Stimulated activated CD4-positive, alpha-beta T cell treated with anti-CD3 and anti-CD28 coated beads, Interleukin-2, amount 100 ng/mL, for 4 hours (primary cell): ENCODE measurements at places on chromosomes 16 and 17.

GRCh38 chr16:1745900-1746692 lies 25.2 kb downstream of the NME3 start:
- DNase-seq, result no peak

GRCh38 chr17:15490634-15491261 lies 23.3 kb upstream of the CDRT4 start:
- no peak for DNase-seq

- no peak for DNase-seq
Measured at GRCh38 chr17:17900615-17901520, 64.1 kb upstream of the SREBF1 start.

DNA sequence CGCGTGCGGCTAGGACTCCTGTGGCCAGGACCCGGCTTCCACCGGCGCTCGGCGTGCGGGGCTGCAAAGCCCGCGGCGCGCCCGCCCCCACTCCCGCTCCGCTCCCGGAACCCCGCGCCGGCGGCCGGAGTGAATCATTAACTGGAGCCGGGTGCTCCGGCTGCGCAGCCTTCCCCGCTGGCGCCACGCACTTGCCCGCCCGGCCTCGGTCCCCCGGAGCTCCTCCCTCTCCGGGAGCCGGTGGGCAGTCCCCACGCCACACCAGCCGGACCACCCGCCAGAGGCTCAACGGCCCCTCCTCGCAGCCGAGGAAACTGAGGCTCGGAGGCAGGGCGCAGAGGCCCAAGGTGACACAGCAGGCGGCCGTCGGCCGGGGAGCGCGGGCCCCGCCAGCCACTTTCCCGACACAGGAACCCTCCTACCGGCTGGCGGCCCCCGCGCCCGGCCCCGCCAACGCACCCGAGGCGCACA lies 580 bp downstream of the BCAR1 start:
- no peak for DNase-seq

DNA sequence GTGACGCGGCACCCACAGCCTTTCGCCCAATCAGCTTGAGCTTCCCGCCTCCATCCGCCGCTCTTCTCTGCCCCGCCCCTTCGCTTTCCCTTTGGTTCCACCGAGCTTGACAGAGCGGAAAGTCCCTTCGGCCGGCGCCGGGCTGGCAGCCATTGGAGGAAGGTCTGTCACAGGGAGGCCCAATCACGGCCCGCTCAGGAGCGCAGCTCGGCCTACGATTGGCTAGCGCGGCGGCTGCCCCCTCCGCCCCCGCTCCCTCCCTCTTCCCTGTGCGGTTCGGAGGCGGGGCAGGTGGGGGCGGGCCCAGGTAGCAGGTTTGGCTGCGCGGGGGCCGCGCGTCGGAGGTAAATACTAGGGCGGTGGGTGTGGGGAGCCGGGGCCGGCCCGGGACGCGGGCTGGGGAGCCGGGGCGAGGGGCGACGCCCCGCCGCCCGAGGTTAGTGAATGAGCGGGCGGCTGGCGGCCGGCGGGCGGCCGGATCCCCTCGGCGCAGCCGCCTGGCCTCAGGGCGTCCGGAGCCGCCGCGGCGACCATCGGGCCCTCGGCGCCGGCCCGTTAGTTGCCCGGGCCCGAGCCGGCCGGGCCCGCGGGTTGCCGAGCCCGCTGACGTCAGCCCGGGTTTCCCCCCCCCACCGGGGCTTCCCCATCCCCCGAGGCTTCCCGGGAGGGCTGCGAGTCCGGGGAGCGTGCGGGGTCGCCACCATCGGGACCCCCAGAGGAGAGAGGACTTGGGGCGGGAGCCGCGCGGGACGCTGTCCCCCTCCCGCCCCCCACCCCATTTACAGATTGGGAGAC lies at the start of gene CYLD:
Gene CYLD, plus strand, starts transcription at position 306 of the 795 bp plus-strand sequence. CDS start 7,613 bp downstream, outside the sequence.
- peak; percentile 100 for DNase-seq

- no peak for DNase-seq
Measured at GRCh38 chr16:83455716-83456115, 352.1 kb upstream of the HSBP1 start.

DNA sequence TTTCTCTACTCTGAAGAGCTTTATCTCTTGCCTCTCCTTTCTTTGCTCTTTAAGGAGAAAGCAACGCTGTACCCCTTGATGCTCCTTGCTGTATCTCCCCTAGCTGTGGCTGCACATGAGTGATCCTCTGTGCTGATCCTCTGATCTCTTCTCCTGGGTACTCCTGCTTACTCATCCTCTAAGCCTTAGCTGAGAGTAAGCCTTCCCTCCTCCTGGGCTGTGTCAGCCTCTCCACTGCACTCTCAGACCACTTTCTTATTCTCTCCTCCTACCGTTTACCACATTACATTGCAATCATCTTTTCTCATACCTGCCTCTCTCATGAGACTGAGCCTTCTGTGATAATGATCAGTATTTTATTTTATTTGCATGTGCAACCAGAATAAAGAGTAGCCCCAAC lies 25.1 kb downstream of the SOX9 start:
- DNase-seq, result no peak

DNA sequence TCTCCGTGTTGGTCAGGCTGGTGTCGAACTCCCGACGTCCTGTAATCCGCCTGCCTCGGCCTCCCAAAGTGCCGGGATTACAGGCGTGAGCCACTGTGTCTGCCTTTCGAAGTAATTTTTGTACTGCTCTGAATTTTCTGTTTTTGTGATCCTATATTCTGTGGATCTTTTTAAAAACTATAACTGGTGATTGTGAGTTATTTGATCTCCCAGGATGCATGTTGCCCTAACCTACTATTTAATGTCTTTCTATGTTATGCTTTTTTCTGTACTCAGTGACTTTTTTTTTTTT lies 2.5 kb downstream of the RSPRY1 start:
- DNase-seq, result no peak

- DNase-seq, result no peak
Measured at GRCh38 chr16:23052908-23053580, 96.2 kb downstream of the USP31 start.

DNA sequence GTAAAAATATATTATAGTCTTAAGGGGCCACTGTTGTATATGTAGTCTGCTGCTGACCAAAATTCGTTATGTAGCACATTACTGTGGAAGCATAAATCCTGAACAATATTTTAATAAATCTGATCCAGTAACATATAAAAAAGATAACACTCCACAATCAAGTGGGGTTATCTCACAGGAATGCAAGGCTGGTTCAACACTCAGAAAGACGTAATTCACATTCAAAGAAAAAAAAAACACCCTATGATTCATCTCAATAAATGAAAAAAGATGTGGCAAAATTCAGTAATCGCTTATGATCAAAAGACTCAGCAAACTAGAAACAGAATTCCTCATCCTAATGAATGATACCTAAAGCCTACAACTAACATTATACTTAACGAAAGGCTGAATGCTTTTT lies 47.8 kb downstream of the CREBBP start:
- no peak for DNase-seq

DNA sequence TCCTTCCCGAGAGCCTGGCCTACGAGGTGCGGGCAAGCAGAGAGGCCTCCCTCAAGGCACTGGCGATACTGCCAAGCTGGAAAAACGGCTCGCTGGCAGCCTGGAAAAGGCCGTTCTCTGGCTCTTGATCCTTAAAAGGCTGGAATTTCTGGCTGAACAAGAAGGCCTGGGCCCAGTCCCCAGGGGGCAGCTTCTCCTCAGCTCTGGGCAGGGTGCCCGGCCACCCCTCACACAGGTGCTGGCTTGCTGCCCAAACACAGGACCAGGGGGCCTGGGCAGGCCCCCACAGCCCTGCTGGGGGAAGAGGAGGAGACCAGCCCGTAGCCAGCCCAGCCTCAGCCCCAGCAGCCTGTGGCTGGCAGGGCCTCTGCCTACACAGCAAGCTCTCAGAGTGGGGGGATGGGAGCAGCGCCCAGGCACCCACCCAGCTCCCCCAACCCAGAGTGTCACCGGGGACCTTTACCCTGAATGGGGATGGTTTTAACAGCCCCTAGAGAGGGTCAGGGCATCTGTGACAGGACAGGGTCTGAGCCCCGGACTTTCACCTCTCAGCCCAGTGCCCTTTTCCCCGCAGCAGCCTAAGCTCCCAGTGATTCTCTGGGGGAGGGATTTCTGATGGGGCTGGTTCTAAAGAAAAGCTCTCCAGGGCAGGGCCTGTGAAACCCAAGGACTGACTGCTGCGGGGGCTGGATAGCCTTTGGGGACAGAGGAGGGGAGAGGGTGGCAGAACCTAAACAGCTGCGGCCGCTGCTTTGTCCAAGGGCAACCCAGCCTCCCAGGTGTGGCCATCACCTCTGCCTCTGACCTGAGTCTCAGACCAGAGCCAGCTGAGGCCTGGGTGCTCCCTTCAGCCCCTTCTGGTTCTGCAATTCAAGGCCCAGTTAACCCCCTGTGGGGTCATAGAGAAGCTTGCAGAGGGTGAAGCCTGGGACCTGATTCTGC lies 38.6 kb upstream of the TOB1 start:
- DNase-seq, result no peak

DNA sequence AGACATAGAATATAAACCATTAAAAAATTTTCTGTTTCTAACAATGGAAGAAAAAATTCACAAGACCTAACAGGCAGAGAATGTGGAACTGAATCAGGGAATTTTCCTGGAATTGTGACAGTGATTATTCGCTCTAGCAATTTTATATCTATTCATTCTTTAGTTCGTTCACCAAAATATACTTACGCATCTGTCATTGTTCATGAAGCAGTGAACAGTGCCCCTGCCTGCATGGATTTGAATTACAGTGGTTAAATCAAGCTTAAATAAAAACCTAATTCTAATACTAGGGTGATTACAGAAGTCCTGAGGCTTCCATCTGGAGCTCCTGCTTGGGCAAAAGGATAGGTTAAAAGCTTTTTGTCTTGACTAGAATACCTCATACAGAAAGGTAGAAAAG lies 48.6 kb downstream of the ABCA8 start:
- DNase-seq, result no peak

- no peak for DNase-seq
Measured at GRCh38 chr17:74181341-74181740, 22.1 kb upstream of the RPL38 start.

- DNase-seq, result no peak
Measured at GRCh38 chr16:2470234-2470601, 879 bp upstream of the NTN3 start.

DNA sequence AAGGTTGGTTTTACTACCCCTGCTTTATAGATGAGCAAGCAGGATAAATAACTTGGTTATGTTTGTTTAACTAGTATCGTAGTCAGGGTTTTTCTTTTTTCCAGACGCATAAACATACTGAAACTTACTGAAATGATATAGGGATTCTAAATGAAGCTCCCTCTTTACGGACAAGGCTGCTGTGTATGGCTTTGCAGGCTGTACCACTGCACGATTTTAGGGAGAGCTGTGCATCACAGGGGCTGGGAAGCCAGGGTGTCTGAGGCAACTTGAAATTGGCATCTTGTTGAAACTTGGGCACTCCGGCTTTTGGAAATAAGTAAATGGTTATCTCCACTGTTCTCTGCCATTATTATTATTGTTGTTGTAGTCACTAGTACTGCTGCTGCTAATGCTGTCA lies 218.1 kb upstream of the CDH8 start:
- no peak for DNase-seq

DNA sequence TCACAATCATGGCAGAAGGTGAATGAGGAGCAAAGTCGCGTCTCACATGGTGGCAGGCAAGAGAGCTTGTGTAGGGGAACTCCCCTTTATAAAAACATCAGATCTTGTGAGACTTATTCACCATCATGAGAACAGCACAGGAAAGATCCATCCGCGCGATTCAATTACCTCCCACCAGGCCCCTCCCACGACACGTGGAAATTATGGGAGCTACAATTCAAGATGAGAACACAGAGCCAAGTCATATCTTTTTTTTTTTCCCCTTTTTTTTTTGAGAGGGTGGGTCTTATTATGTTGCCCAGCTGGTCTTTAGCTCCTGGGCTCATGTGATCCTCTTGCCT lies 60.0 kb downstream of the RPTOR start:
- DNase-seq, result no peak

DNA sequence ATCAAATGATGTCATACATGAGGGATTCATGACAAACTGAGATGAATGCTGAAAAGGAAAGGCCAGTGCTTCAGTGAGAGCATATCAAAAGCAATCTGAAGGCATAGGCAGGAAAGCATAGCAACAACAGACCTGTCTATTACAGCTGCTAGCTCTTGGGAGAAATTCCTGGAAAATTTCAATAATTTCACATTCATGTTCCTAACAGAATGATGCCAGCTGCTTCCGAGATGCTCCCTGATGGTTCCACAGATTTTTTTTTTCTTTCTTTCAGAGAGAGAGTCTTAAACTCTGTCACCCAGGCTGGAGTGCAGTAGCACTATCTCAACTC lies 50.3 kb upstream of the CLEC3A start:
- DNase-seq, result no peak

DNA sequence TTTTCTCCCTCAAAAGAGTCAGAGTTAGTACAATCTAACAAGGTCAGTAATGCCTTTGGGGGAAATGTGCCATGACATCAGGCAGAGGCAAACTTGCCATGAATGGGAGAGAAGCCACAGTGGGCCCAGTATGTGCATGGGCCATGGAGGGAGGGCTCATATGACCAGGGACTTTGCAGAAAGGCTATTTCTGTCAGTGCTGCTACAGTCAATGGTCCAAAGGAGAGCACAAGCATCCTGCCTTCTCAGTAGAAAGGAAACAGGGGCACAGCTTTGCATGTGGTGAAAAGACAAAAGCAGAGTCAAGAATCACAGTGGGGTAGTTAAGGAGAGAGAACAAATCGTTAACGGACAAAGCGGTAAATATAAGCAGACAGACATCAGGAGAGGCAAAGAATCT lies 11.2 kb upstream of the CORO6 start:
- DNase-seq, result no peak
